Type B pancreatic cell (in vitro differentiated cells): ENCODE measurements at places on chromosomes 16 and 17. TPM values are rescaled to one million over a fixed set of nuclear protein-coding genes. Genes with fewer than 3 reads are reported as not detected.
A peak's percentile ranks its signal among the peaks of the same experiment; 100 is the strongest.

GRCh38 chr17:63442549-63443035 lies 3.5 kb downstream of the CYB561 start:
- H3K4me1 ChIP-seq = peaks cover 16% of the 10 kb centered on the region
- H3K36me3 ChIP-seq = no peaks in the 10 kb centered on the region
- peak overlapping the region; percentile 69 for H3K4me3 ChIP-seq
- peak overlapping the region; percentile 79 for H3K27ac ChIP-seq
- H3K27me3 ChIP-seq = peaks cover 4% of the 10 kb centered on the region

DNA sequence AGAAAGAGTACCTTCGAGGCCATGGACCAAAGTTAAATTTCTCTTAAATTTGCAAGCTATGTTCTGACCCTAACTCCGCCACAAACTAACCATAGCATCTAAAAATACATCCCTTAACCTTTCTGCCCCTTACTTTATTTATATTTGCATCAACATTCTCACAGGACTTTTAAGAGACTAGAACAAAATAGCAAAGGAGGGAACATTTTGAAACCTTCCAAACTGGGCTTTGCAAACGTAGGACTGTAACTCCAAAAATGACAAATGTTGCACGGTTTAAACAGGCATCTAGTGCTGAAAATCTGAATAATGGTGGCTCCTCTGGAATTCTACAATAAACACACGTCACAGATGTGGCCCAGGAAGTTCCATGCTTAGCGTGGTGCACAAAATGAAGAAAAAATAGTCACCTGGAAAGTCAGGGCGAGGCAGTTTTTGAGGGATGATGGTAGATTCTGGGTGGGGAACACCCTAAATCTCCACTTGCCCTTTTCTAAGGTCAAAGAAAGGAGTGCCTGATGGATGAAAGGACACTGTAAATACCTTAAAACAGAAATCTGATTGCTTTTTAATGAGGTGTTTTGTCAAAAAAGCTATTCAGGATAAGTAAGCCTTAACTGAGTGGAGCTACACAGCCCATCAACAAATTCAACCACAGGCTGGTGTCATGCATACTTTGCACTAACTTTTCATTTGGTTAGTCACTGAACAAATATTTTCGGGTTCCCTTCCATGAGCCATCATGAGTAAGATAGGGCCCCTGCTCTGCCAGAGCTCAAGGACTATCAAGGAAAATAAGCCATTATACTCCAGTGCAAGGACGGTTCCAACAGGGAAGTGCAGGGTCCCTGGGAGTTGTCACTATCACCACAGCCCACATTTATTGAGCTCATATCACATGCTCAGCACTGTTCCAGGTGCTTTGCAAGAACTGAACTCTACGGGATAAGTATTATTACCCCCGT lies 21.2 kb downstream of the ARHGAP17 start:
- peaks cover 12% of the 10 kb centered on the region for H3K36me3 ChIP-seq
- no peaks in the 10 kb centered on the region for H3K27me3 ChIP-seq
- peaks cover 32% of the 10 kb centered on the region for H3K4me1 ChIP-seq
- peak overlapping the region; percentile 7 for H3K4me3 ChIP-seq
- peak overlapping the region; percentile 54 for H3K27ac ChIP-seq

Gene MEFV
- 0.19 TPM in 1 of 2 replicates, not detected in the other for total RNA-seq

GRCh38 chr17:9306086-9306485 lies 269.5 kb downstream of the STX8 start:
- no peak for DNase-seq
- peaks cover 7% of the 10 kb centered on the region for H3K36me3 ChIP-seq
- peak overlapping the region; percentile 59 for H3K27ac ChIP-seq
- no peaks in the 10 kb centered on the region for H3K27me3 ChIP-seq

DNA sequence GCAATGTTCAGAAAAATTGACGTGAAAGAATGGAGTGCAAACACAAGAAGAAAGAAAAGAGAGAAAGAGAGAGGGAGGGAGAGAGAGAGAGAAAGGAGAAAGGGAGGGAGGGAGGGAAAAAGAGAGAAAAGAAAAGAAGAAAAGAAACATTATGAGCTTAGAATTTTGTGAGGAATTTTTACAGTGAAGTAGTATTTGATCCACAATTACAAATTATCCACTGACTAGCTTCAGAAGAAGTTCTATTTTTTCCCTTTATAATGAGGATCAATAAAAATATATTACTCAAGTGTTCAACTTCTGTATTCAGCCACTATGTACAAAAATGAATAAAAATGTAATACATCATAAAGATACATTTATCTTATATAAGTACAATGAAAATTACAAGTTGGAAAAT lies 494.5 kb upstream of the CA10 start:
- no peaks in the 10 kb centered on the region for H3K36me3 ChIP-seq
- H3K4me1 ChIP-seq = no peaks in the 10 kb centered on the region
- no peak overlapping the region for H3K4me3 ChIP-seq

DNA sequence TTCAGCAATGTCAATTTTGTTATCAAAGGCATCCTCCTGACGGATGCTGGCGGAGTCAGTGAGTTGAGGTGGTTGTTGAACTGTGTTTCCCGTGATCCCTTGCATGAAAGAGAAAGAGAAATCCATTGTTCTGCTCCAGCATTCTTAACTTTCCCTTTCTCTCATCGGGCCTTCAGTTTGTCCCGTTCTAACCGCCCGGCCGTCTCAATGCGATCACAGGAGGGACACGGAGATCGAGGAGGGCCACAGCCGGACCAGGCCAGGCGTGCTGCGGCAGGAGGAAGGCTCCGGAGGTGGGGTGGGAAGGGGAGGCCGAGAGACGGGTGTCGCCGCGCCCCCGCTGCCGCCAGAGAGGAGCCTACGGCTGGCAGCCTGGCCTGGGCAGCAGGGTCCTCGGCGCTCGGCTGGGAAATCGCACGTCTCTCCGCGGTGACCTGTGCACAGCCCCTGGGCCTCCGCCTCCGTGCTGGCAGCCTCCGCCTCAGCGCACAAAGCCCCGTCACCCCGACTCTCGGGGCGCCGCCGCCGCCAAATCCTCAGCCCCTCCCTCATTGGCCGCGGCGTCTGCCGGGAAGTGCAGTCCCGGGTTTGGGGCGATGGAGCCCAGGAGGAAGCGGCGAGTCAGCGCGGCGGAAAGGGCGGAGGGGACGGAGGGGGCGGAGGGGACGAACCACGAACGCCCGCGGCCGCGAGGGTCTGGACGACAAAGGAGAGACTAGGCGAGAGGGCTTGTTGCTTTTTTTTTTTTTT lies 38.1 kb downstream of the SOST start:
- peaks cover 53% of the 10 kb centered on the region for H3K4me1 ChIP-seq
- peak; percentile 77 for DNase-seq
- H3K27me3 ChIP-seq = peaks cover 10% of the 10 kb centered on the region
- H3K36me3 ChIP-seq = no peaks in the 10 kb centered on the region
- H3K4me3 ChIP-seq = peak overlapping the region; percentile 90

DNA sequence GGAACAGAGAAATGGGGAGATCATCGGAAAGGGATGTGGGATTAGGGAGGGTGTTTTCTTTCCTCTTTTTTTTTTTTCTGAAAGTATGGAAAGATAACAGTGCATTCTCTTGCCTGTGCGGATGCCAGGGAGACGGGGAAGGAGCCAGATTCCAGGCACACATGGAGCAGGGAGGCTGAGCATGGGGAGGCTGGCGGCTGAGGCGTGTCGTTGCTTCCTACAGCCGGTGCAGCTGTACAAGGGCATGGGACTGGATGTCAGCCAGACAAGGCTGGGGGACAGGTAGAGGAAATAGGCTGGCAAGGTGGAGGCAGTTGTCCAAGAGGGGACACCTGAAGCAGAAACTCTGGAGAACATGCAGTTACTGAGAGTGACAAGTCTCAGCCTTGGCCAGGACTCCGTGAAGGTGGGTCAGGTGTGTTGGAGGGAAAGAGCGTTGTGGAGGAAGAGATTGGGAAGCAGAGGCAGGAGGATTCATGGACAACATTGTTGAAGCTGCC lies 16.6 kb upstream of the ADORA2B start:
- H3K4me1 ChIP-seq = no peaks in the 10 kb centered on the region
- H3K27ac ChIP-seq = no peak overlapping the region
- H3K4me3 ChIP-seq = no peak overlapping the region
- no peak for DNase-seq
- no peaks in the 10 kb centered on the region for H3K36me3 ChIP-seq

DNA sequence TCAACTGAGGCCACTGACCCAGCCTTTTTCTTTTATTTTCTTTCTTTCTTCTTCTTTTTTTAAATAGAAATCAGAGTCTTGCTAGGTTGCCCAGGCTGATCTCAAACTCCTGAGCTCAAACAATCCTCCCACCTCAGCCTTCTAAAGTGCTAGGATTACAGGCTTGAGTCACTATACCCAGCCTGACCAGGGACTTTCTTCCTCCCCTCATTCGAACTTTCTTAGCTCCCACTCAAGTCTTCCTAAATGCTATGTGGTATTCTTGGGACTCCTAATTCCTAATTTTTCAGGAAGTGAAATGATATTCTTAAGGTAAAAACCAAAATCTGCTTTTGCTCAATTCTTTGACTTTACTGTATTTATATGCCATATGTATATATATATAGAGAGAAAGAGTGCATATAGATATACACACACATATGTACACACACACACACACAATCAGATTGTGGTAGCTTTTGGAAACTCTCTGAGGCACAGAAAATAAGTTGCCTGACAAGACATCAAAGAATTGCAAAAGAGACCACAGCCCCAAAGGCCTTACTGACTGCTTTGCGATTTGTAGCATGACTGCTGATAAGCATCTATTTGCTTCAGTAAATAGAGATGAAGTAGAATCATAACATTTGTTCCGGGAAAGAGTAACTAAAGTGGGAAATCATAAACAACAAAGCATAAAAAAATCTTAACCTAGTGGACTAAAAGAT lies 9.5 kb upstream of the AMZ2 start:
- H3K4me3 ChIP-seq = no peak overlapping the region
- no peak for DNase-seq
- H3K27me3 ChIP-seq = no peaks in the 10 kb centered on the region

DNA sequence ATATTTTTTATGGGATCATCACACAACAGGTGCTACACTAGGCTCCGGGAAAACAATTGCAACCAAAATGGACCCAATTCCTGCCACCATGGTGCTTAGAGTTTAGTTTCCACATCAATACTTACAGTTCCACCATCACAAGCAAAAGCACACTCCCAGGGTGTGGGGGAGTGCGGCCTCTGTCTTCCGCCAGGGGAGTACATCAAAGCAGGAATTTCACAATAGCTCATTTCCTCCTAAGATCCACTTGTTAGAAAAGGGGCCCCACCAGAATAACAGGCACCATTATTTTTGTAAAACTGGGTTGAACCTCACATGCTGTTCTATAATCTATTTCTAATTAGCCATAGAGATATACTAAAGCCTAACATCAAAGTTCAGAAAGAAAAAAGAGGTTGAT lies 44.3 kb upstream of the PSMD7 start:
- H3K27me3 ChIP-seq = peaks cover 4% of the 10 kb centered on the region
- no peaks in the 10 kb centered on the region for H3K36me3 ChIP-seq
- no peak overlapping the region for H3K27ac ChIP-seq
- no peak for DNase-seq

- H3K4me3 ChIP-seq = no peak overlapping the region
- H3K27me3 ChIP-seq = peaks cover 4% of the 10 kb centered on the region
- DNase-seq = no peak
- no peaks in the 10 kb centered on the region for H3K4me1 ChIP-seq
- no peaks in the 10 kb centered on the region for H3K36me3 ChIP-seq
- H3K27ac ChIP-seq = no peak overlapping the region
These were observed 102.9 kb downstream of the NDE1 start for GRCh38 chr16:15752717-15753488.

Gene ABAT
- total RNA-seq = 21.1 and 32.1 TPM in 2 replicates

Gene TEKT1
- total RNA-seq = 0.24 and 1.6 TPM in 2 replicates

Gene TMEM95
- total RNA-seq = not detected in 2 replicates

DNA sequence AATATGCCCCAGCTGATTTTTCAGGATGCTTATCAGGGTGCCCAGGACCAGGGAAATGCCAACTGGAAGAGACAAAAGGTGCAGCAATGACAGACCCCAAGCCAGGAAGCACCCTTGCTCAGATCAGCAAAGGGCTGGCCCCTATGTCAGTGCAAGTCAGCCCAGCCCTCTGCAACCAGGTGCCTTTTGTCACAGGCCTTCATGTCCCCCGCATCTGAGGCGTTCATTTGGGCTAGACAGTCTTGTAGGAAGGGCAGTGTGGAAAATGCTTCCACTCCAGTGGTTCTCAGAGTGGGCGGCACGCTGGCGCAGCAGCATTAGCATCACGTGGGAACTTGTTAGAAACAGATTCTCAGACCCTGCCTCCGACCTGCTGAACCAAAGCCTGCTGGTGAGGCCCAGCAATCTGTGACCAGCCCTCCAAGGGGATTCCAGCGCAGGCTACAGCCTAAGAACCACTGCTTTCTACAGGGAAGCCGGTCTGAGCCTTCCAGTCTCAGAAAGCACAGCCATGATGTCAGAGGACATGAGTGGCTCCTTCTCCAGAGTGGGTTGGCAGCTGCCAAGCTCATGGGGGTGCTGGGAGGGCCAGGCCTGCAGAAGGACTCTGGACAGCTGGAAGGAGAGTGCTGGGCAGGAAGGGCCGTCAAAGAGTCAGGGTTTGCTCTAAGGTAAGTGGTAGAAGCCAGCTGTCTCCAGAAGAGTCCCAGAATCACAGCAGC lies 13.1 kb downstream of the SLC47A2 start:
- DNase-seq = no peak
- H3K4me1 ChIP-seq = peaks cover 18% of the 10 kb centered on the region
- H3K4me3 ChIP-seq = no peak overlapping the region
- H3K27me3 ChIP-seq = no peaks in the 10 kb centered on the region
- no peak overlapping the region for H3K27ac ChIP-seq

- DNase-seq = no peak
- peak overlapping the region; percentile 100 for H3K27ac ChIP-seq
- H3K36me3 ChIP-seq = no peaks in the 10 kb centered on the region
These were observed 12.3 kb upstream of the MPRIP start for GRCh38 chr17:17029938-17030337.

Gene RPL13
- total RNA-seq = 2,449 and 2,557 TPM in 2 replicates

Gene AOC2
- total RNA-seq = 2.7 and 3.4 TPM in 2 replicates

Gene HCRT
- not detected in 2 replicates for total RNA-seq

Gene CBFA2T3
- total RNA-seq = 8.9 and 9.4 TPM in 2 replicates

Gene ABCA3
- total RNA-seq = 10.5 and 12.5 TPM in 2 replicates

Gene KRTAP2-3
- total RNA-seq = 0.98 TPM in 1 of 2 replicates, not detected in the other

Gene SOX15
- 0.77 and 4.0 TPM in 2 replicates for total RNA-seq

DNA sequence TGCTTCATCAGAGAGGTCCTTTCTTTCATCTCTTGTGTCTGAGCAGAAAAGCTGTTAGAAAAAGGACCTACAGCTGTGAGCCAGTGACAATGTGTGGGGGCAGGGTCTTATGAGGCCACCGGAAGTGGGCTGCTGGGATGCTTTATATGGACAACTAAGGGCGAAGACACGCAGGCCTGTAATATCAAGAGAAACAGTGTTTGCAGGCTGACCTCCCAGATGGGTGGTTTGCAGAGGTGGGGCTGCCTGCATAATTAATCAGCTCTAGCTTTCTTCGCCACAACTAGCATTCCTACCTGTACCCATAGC lies 30.4 kb upstream of the SALL1 start:
- H3K27me3 ChIP-seq = peaks cover 36% of the 10 kb centered on the region
- peaks cover 28% of the 10 kb centered on the region for H3K4me1 ChIP-seq
- DNase-seq = no peak
- H3K4me3 ChIP-seq = no peak overlapping the region
- no peak overlapping the region for H3K27ac ChIP-seq
